Adrenal gland (tissue), 19 donors: ENCODE measurements at places on chromosomes 2 and 18.

DNA sequence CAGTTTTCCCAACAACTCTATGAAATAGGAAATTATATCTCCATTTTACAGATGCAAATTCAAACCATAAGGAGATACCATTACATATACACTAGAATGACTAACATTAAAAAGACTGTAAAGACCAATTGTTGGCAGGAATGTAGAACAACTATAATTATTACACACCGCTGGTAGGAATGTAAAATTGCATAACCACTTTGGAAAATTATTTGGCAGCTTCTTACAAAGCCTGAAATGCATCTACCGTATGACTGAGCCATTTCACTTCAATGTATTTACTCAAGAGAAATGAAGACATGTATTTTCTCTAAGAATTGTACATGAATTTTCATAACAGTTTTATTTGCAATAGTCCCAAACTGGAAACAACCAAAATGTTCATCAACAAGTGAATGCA is 189.1 kb upstream of the BCL2L11 start:
- no peaks in the 10 kb centered on the region for H3K36me3 ChIP-seq
- H3K27me3 ChIP-seq = no peaks in the 10 kb centered on the region
- H3K4me1 ChIP-seq = no peaks in the 10 kb centered on the region
- no peak overlapping the region for H3K27ac ChIP-seq
- DNase-seq = no peak

DNA sequence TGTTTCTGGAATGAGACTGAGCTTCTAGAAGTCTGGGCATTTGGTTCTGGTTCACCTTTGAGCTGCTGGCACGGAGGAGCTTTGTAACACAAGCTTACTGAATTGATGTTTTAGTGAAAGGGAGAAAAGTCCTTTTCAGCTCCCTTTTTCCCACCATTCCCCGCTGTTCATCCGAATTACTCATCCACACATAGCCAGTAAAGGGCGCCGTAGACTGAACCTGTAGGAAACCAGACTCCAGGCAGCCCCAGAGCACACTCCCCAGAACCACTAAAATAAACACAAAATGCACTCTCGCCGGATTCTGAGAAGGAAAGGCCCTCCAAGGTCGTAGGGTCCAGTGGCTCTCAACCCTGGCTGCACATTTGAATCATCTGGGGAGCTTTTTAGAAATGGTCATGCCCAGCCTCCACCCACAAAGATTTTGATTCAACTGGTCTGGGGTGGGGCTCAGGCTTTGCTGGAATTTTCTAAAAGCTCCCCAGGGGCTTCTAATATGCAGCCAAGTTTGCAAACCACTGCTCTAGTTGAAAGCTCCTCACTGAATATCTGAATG is 29.6 kb downstream of the TCF7L1 start:
- no peak overlapping the region for H3K4me3 ChIP-seq
- no peak overlapping the region for H3K27ac ChIP-seq
- H3K36me3 ChIP-seq = no peaks in the 10 kb centered on the region
- peak; percentile 24 for DNase-seq
- no peaks in the 10 kb centered on the region for H3K27me3 ChIP-seq

- peaks cover 43% of the 10 kb centered on the region for H3K4me1 ChIP-seq
- no peak overlapping the region for H3K4me3 ChIP-seq
- no peak overlapping the region for H3K27ac ChIP-seq
Observed at GRCh38 chr2:42876326-42876751, 84.0 kb upstream of the HAAO start.

DNA sequence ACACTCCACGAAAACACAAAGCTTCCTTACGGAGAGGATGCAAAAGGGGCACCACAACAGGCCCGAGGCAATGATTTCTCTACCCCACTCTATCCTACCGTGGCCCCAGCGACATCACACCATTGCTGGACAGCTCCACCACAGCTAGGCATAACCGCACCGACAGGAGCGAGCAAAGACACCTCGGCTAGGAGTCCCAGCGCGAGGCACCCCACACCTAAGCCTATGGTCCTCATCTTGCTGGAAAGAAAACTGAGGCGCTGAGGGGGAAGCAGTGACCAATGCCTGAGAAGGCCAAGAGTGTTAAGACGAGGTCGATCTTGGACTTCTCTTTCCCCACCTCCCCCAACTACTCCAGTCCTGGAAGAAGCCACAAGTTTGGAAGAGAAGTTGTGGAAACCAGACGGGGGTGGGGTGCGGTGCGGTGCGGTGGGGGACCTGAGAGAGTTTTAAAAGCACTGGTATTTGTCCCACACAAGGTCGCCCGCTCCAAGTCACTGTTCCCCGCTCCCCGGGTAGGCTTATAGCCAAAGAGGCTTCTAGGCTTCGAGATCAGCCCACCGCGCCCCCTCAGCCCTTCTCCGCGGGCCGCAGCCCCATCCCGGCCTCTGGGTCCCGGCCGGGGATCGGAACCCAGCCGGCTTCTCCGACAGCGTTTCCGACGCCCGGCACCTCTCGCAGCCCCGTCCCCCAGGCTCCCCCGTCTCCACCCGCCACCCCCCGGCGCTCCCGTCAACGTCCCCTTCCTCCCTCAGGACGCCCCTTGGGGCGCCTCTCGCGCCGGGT is 766 bp downstream of the PDE6D start:
- no peaks in the 10 kb centered on the region for H3K27me3 ChIP-seq
- H3K4me3 ChIP-seq = peak overlapping the region; percentile 90
- peak; percentile 25 for DNase-seq
- no peak overlapping the region for H3K27ac ChIP-seq
- no peaks in the 10 kb centered on the region for H3K36me3 ChIP-seq

GRCh38 chr2:169891593-169892298 is 64.5 kb downstream of the UBR3 start:
- H3K4me1 ChIP-seq = peaks cover 14% of the 10 kb centered on the region
- H3K36me3 ChIP-seq = no peaks in the 10 kb centered on the region
- no peaks in the 10 kb centered on the region for H3K27me3 ChIP-seq
- H3K27ac ChIP-seq = no peak overlapping the region

DNA sequence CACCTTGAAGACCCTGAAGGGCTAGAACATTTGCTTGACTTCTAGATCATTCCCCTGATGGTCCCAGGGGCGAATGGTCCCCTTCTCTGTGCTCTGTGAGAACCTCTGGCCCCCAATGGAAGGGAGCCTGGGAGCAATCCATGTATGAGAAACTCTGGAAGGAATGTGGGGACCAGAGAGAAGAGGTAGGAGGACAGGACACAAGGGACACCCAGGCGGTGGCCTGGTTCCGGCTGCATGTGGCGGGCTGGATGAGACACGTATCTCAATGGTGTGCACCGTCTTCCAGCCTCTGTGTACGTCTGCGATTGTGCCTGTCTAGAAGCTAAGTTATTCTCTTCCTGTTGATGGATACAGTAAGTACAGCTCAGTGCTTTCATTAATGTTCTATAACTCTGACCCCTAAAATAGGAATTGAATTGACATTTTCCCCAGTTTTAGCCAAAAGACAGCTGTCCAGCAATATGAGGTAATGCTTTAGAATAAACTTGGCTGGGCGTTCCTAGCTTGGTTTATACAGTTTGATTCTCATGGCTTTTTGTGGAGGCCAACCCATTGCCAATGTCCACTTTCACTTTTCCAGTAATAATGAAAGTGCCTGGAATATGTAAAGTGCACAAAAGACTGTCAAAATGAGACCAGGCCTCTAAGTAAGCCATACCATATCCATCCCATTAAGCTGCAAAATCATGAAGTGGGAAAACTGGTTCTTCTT is 30.1 kb upstream of the COPS8 start:
- H3K36me3 ChIP-seq = no peaks in the 10 kb centered on the region
- no peak overlapping the region for H3K27ac ChIP-seq
- H3K4me3 ChIP-seq = no peak overlapping the region
- DNase-seq = no peak
- no peaks in the 10 kb centered on the region for H3K27me3 ChIP-seq

GRCh38 chr18:23523429-23524212 is 20.3 kb downstream of the RMC1 start:
- no peaks in the 10 kb centered on the region for H3K4me1 ChIP-seq
- H3K27ac ChIP-seq = no peak overlapping the region
- H3K27me3 ChIP-seq = no peaks in the 10 kb centered on the region
- H3K4me3 ChIP-seq = no peak overlapping the region
- no peak for DNase-seq
- H3K36me3 ChIP-seq = peaks cover 93% of the 10 kb centered on the region

DNA sequence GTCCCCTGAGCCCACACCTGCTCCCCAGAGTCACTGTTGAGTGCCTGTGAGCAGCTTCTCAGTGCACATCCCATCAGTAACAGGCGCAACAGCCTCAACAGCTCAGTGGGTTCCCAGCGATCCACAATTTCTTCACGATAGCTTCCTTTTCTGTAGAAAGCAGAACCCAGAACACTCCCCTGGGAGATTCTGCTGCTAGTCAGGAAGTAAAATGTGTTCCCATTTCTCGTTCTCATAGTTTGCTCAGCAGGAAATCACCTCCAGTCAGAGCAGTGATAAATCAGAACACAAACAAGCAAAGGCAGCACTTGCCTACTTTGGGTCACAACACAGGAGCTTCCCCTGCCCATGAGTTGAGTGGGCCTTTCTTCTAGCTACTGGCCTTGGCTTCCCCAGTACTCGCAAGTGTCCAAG is 48.9 kb upstream of the ATG16L1 start:
- H3K27ac ChIP-seq = no peak overlapping the region
- H3K36me3 ChIP-seq = peaks cover 4% of the 10 kb centered on the region
- no peaks in the 10 kb centered on the region for H3K27me3 ChIP-seq
- no peaks in the 10 kb centered on the region for H3K4me1 ChIP-seq

DNA sequence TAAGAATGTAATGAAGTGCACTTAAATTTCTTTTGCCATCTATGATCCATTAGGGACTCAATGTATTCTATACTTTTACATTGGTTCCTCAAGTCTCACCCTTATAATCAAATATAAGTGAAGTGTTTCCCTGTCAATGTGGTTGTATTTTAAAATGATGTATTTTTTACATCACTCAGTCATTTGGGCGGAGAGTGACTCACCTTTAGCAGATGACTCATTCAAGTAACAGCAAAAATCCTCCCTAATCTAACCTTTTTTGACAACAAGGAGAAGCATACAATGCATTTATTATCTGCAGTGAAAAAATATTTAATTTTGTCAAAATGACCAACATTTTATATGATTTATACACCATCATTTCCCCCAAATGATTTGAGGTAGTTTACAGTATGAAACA is 94.4 kb downstream of the FANCL start:
- no peak overlapping the region for H3K27ac ChIP-seq
- no peaks in the 10 kb centered on the region for H3K27me3 ChIP-seq
- DNase-seq = no peak
- no peaks in the 10 kb centered on the region for H3K36me3 ChIP-seq
- no peak overlapping the region for H3K4me3 ChIP-seq

DNA sequence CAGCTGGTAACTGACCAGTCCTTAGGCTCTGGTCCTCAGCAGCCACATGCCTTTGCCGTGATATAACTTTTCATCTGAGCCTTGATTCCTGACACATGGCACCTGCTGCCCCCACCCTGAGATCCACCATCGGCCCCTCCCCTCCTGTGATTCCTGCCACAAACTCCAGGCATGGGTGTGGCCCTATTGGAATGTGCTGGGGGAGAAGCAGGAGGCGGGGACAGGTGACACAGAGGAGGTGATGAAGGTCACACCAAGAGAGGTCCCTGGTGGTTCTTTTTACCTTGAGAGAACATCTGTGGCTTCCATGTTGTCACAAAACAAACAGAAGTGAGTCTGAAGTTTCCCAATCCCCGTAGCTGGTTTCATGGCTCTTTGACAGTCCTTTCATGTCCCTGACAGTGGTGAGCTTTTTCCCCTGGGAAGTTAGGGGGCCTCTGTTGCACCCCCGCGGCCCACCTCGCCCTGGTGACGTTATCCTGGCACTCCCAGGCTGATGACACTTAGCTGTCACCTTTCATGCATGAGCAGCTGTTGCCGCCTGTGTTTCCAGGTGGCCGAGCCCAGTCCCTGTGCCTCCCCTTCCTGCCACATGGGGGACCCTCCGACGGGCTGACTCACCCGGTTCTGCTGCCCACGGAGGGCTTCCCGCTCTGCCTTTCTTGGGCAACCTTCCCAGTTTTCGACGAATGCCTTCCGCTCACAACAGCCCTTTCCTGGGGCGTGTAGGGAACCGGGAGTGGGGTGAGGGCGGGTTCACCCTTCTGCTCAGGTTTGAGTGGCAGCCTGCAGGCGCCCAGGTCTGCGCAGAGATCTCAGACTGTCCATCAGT is 66.3 kb upstream of the GLI2 start:
- no peak overlapping the region for H3K27ac ChIP-seq
- H3K4me1 ChIP-seq = no peaks in the 10 kb centered on the region
- H3K36me3 ChIP-seq = no peaks in the 10 kb centered on the region

DNA sequence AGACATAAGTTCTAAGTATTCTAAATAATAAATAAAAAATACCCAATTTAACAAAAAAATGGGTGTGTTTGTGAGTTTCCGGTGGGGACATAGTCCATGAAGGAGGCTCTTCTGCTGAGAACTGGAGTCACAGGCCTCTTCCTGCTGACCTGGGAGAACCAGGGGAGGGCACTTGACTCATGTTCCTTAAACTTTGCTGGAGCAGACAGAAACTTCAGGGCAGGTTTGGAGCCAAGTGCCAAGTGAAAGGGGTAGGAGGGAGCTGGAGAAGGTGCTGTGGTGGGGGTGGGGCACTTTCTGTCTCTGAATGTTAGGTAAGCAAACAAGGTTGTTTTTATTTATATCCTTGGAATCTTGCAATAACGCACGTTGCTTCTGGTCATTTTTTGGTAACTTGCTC is 78.8 kb upstream of the TTN start:
- DNase-seq = no peak
- H3K36me3 ChIP-seq = no peaks in the 10 kb centered on the region
- H3K4me1 ChIP-seq = no peaks in the 10 kb centered on the region
- H3K27ac ChIP-seq = no peak overlapping the region

DNA sequence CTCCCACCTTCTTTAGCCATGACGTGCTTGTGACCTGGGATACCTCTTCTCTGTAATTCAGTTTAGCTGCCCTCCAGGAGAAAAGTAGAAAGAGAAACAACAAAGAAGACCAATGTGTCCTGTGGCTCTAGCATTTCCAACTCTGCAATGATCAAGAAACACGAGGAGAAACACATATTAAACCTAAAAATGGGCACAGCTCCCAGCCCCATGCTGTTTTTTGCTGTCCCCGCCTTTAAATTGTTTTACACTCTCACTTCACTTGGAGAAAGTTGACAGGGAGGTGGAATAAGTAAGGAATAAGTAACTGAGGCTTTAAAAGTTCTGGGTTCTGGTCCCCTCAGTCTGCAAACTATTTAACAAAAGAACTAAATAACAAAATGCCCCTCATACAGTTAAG is 390.6 kb downstream of the TNS1 start:
- no peaks in the 10 kb centered on the region for H3K4me1 ChIP-seq
- no peaks in the 10 kb centered on the region for H3K36me3 ChIP-seq
- H3K27ac ChIP-seq = no peak overlapping the region
- DNase-seq = no peak

- H3K4me3 ChIP-seq = no peak overlapping the region
- no peaks in the 10 kb centered on the region for H3K27me3 ChIP-seq
- H3K36me3 ChIP-seq = no peaks in the 10 kb centered on the region
- DNase-seq = no peak
- no peaks in the 10 kb centered on the region for H3K4me1 ChIP-seq
Observed at GRCh38 chr2:101442667-101443061, 32.2 kb downstream of the RFX8 start.
